ENCODE measurements at places on chromosomes 2 and 18.

DNA sequence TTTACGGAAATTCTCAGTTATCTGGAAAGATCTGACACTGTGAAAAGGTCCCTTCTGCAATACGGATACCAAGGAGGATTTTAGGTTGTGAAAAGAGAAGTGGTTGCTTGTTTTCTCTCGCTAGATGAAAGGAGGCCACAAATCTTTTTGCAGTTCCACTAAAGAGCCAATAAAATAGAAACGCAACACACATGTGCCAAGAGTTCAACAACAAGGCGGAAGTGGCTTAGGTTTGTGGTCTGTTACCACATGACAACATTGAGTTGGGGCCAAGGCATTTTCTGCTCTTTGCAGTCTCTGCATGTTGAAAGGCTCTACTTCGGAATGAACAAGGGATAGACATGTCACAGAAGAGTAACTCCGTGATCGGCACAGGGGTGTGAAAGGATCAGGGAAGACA, 115.7 kb upstream of the OSR1 start:
- DNase-seq: peak; percentile 16

- DNase-seq: no peak
Measured at GRCh38 chr2:117833911-117834310, 19.4 kb downstream of the DDX18 start.

GRCh38 chr2:66507673-66508201, 72.8 kb downstream of the MEIS1 start:
- DNase-seq: no peak

DNA sequence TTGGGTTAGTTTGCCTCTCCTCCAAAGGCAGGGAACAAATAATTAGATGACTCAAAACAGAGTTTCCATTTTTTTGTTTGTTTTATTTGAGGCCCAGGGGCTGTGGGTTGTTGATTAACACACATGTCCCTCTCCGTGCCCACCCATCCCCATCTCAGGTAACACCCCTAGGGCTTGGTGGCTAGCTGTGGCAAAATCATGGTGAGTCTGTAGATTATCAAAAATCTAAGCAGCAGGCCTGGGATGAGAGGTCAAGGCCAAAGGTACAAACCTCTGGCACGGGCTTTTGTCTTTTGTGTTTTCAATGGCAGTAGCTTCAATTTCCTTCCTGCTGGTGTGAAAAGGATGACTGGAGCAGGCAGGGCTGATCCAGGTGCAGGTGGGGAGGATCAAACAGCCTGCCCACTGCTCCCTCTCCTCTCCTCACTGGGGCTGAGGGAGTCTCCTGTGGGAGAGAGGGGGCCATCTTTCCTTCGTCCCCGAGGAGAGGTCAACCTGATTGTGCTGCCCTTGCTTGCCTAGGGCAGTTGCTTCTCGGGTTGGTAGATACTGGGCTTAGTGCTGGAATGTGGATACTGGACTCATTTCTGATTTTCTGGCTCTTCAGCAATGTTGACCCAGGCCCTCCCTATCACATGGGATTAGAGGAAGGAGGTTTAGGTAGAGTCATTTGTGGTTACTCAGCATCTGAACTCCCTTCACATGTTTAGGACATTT, 31.9 kb upstream of the EML4 start:
- no peak for DNase-seq

GRCh38 chr2:29966266-29966665, 44.9 kb upstream of the ALK start:
- no peak for DNase-seq

GRCh38 chr2:174546519-174547506, 50.8 kb downstream of the WIPF1 start:
- DNase-seq: no peak

GRCh38 chr2:127066942-127067341, 40.0 kb downstream of the BIN1 start:
- DNase-seq: peak; percentile 51

DNA sequence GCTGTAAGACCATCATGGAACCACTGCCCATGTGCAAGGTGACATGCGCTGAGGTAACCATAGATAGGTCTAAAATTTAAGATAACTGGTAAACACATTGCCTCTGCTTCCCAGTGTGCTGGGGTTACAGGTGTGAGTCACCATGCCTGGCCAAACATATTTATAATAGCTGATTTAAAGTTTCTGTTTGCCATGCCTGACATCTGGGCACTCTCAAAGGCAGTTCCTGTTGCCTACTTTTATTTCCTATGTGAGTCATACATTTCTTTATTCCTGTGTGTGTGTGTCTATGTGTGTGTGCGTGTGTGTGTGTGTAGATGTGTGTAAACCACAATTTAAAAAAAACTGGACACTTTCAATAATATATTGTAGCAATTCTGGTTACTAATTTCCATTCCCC, 415.2 kb upstream of the NETO1 start:
- DNase-seq: no peak

Data from transverse colon (tissue), 4 donors.